ENCODE measurements at places on chromosomes 13 and 19.

GRCh38 chr13:27607125-27607524 is 13.2 kb downstream of the LNX2 start:
- no peak for DNase-seq

DNA sequence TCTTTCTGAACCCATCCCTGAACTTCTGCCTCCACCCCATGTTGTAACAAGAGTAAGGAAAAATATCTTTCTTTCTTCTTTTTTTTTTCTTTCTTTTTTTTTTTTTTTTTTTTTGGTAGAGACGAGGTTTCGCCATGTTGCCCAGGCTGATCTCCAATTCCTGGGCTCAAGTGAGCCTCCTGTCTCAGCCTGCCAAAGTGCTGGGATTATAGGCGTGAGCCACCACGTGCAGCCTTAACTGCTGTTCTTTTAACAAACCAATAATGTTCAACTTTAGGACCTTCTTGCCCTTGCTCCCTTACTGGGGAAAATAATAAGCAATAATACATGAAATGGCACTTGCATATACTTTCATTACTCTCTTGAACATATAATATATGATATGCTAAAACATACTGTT is 19.6 kb downstream of the GPR183 start:
- no peak for DNase-seq

- peak; percentile 47 for DNase-seq
Observed at GRCh38 chr13:25756912-25757311, 294.9 kb downstream of the SHISA2 start.

- DNase-seq = no peak
Observed at GRCh38 chr13:46783504-46783903, 13.5 kb downstream of the ESD start.

DNA sequence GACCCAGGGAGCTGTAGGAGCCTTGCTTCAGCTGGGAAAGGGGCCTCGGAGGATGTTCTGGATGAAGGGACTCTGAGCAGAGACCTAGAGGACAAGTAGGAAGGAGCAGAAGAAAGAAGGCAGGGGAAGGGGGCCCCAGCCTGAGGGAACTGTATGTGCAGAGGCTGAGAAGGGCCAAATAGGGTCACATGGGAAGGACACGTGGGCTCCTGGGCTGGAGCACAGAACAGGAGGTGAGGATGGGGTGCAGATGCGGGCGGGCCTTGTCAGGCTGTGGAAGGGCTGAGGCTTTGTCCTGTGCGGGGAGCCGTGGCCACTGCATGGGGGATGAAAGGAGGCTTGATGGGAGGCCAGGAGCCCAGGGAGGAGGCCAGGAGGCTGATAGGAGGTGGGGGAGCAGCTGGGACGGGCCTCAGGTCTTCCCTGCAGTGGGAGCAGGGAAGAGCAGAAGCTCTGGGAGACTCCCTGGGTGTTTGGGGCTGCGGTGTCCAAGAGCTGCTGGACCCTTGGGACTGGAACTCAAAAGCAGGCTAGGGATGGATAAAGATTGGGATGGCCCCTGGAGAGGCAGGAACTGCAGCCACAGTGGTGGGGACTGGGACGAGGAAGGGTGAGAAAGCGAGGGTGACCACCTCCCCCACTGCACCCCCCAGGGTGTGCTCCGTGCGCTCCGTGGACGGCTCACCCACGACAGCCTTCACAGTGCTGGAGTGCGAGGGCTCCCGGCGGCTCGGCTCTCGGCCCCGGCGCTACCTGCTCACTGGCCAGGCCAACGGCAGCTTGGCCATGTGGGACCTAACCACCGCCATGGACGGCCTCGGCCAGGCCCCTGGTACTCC is 11.4 kb upstream of the LTBP4 start:
- DNase-seq = no peak

DNA sequence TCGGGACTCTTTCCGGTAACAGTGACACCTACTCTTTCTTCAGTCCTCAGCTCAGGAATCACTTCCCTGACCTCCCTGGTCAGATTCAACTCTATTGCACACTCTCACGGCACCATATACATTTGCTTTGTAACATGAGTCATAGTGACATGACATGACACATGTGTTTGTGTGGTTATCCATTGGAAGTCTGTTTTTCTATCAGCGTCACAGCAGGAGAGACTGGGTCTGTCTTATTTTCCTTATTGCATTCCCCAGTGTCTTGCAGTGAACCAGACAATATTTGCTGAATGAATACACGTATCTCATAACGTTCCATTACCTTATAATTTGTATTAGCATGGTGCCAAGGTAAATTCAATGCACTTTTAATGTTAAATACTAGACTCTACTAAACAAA is 102.0 kb downstream of the DCLK1 start:
- DNase-seq = no peak

- DNase-seq = no peak
Observed at GRCh38 chr13:40102854-40103253, 447.4 kb downstream of the COG6 start.

DNA sequence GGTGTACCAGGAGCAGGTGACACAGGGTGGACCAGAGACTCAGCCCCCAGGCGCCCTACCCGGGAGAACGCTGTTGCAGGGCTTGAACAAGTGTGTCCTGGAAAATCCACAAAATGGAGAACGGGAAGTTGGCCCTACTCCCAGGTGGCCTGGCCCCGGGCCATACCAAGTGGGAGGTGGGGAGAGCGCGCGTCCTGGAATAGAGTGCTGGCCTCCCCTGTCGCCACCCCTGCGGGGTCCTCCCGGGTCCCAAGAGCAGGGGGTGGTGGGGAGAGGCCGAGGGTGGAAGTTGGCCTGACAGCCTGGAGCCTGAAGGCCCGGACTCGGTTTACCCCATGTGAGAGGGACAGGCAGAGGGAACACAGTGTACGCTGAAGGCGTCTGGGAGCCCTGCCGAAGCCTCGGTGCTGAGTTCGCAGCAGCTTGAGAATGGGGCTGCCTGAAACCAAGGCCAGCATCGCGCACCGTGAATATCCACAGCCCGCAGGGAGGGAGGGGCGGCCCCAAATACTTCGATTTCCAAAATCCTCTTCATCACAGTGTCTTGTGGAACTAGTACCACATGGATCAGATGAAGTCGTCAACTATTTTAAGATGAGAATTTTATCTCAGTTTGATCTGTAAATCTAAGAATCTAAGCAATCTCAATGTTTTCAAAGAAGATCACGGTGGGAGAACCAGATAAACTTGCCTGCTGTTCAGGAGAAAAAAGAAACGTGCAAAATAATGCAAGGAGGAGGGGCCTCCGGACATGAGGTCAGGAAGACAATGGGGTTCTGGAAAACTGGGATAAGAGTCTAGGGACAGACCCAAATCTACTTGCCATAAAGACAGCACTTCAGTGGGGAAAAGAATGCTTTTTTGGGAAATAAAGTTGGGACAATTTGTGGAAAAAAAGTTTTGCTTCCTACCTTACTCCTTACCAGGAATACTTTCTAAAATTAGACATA is 10.4 kb upstream of the KLF16 start:
- no peak for DNase-seq

DNA sequence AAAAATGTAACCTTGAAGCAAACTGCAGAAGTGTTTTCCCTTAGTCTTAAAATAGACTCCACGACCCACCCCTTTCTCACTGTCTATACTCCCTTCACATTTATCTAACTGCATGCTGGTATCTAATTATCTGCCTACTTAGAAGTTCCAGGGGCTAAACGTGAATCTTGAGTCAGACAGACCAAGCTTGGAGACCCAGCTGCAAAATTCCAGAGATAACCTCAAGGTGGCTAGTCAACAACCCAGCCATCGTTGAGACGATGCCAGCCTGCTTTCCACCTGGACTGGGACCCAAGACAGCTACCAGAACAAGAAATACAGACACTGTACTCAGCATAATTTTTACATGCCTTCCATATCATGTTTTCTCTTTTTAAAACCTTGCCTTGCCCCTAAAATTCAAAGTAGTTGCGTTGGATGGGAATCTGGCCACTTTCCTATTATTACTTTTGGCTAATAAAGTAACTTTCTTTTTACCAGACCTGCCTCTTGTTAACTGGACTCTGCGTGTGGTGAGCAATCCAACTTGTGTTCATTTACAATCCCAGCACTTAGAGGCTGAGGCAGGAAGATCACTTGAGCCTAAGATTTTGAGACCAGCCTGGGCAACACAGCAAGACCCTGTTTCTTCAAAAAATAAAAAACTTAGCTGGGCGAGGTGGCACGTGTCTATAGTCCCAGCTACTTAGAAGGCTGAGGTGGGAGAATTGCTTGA is 82.3 kb downstream of the CDADC1 start:
- no peak for DNase-seq

- peak; percentile 17 for DNase-seq
Observed at GRCh38 chr19:33564836-33565338, 43.3 kb upstream of the PEPD start.

- DNase-seq = no peak
Observed at GRCh38 chr13:24165746-24166145, 5.2 kb downstream of the SPATA13 start.

GRCh38 chr13:45178349-45179162 is 22.3 kb downstream of the KCTD4 start:
- DNase-seq = no peak

DNA sequence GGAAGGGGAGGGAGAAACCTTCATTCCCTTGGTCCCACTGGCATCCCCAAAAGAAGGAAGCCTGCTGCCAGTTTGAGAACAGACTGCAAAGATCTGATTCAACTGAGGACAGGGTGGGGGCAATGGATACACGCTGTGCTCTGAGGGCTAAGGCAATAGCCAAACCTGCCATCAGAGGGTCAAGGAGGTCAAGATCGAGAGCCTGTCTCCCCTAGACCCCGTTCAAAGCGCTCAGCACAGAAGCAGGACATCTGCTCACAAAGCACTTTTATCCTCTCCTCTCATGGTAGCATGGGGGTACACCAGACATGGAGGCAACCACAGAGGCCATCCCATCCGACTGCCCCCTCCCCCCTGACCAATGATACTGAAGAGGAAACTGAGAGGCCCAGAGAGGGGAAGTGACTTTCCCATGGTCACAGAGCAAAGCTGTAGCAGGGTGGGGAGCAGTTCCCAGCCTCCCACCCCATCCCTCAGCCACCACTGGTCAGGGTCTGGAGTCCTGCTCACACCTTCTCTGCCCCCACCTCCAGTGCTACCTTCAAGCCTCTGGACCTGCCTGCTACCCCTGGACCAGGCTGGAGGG is 11.1 kb downstream of the POU2F2 start:
- DNase-seq = no peak

DNA sequence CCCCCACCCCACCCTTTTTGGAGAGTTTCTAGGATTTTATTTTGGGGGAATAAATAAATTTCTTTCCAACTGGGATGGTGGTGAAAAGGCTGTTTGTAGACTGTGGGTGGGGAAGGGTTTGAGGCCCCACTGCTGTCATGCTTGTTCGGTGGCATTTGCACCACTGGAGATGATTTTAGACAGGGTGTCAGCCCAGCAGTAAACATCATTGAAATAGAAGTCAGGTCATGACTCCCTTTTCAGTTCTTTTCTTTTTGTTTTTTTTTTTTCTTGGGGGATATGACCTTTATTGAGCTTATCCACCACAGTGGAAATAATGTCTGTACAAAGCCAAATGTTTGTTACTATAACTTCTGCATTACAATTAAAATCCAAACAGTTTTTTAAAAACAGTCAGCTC is 14.1 kb downstream of the UBAC2 start:
- no peak for DNase-seq

- no peak for DNase-seq
Observed at GRCh38 chr13:48662226-48662625, 8.5 kb downstream of the CYSLTR2 start.

- no peak for DNase-seq
Observed at GRCh38 chr13:76387566-76387965, 498.6 kb downstream of the KCTD12 start.

GRCh38 chr13:32310134-32310706 is 4.9 kb downstream of the ZAR1L start:
- DNase-seq = peak; percentile 74

DNA sequence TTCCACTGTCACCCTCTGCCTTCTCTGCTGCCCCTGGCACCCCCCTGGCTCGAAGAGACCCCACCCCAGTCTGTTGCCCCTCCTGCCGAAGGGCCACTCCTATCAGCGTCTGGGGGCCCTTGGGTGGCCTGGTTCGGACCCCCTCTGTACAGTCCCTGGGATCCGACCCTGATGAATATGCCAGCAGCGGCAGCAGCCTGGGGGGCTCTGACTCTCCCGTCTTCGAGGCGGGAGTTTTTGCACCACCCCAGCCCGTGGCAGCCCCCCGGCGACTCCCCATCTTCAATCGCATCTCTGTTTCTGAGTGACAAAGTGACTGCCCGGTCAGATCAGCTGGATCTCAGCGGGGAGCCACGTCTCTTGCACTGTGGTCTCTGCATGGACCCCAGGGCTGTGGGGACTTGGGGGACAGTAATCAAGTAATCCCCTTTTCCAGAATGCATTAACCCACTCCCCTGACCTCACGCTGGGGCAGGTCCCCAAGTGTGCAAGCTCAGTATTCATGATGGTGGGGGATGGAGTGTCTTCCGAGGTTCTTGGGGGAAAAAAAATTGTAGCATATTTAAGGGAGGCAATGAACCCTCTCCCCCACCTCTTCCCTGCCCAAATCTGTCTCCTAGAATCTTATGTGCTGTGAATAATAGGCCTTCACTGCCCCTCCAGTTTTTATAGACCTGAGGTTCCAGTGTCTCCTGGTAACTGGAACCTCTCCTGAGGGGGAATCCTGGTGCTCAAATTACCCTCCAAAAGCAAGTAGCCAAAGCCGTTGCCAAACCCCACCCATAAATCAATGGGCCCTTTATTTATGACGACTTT is 2.0 kb downstream of the ZFP36 start:
- no peak for DNase-seq

GRCh38 chr13:45120967-45121831 is 889 bp downstream of the GTF2F2 start:
- peak; percentile 54 for DNase-seq

DNA sequence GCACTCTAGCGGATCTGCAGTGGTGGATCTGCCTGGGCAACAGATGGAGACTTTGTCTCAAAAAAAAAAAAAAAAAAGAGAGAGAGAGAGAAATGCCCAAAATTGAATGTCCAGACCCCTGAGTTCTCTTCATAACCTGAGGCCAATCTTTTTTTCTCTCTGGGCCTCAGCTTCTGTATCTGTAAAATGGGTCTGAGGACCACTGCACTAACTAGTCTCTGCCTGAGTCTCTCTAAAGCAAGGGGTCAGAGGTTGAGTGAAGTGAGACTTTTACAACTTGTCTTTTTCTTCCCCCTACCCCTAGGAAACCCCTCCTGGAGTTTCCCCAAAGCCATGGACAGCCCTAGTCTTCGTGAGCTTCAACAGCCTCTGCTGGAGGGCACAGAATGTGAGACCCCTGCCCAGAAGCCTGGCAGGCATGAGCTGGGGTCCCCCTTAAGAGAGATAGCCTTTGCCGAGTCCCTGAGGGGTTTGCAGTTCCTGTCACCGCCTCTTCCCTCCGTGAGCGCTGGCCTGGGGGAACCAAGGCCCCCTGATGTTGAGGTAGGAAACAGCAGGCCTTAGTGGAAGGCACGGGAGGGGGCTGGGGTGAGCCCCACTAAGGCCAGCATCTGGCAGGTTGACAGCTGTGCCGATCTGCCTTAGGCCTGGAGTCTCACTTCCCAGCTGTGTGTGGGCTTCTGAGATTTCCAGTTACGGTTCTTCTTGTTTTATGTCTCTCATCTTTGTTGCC is 1.8 kb downstream of the TMEM91 start:
- DNase-seq = peak; percentile 90
